ENCODE measurements at places on chromosomes 2 and 18.

- no peak for DNase-seq
These were observed 118.8 kb upstream of the DAPL1 start for GRCh38 chr2:158676295-158676694.

- DNase-seq = peak; percentile 51
These were observed 1.8 kb downstream of the ACVR1 start for GRCh38 chr2:157874348-157874747.

GRCh38 chr18:9886005-9886348 is 204 bp downstream of the TXNDC2 start:
- DNase-seq = no peak

GRCh38 chr18:51614033-51614432 is 416.6 kb upstream of the MEX3C start:
- DNase-seq = no peak

GRCh38 chr2:73917696-73918207 is 8.9 kb upstream of the DGUOK start:
- DNase-seq = no peak

- DNase-seq = no peak
These were observed 246.6 kb upstream of the SESTD1 start for GRCh38 chr2:179511105-179511789.

DNA sequence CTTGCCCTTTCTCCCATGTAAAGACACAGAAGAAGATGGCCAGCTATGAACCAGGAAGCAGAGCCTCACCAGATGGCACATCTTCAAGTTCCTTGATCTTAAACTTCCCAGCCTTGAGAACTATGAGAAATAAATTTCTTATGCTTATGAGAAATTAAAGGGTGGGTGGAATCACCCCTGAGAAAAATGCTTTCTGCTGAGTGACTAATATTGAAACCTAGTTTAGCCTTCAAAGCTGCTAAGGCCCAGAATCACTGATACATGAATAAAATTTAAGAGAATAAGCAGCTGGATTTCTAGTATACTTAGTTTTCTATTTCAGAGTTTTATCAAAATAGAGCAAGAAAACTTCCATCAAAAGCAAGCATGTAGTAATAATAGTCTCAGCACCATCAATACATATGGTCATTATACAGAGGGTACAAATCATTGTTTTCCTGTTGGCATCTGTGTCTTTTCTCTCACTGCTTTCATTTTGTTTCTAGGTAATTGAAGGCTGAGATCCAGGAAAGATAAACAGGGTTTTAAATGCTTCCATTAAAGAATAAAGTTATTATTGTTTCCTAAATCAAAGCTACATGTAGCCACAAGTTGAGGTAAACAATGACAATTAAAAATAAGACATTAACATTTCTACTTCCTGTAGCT is 53.3 kb upstream of the COL5A2 start:
- DNase-seq = no peak

DNA sequence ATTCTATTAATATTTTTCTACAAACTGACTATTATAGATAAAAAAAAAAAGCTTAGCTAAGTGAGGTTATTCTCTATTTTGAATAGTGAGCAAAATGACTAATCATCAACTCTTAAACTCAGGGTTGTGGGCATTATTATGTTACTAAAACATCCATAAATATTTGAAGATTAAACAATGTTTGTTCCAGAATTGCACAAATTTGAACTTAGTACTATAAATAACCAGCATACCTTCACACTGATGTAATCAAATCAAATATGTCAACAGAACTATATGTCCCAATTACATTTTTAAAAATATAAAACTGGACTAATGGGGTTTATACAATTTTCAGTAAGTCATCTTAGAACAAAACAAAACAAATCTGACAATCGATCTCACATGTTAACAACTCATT is 800.9 kb downstream of the LRP1B start:
- DNase-seq = no peak

GRCh38 chr18:73962256-73962655 is 185.4 kb downstream of the FBXO15 start:
- DNase-seq = no peak

- no peak for DNase-seq
These were observed 215.8 kb downstream of the TMX3 start for GRCh38 chr18:68499141-68499540.

- no peak for DNase-seq
These were observed 700.2 kb downstream of the EPHA4 start for GRCh38 chr2:220871909-220872308.

GRCh38 chr2:239358062-239358754 is 42.6 kb downstream of the HDAC4 start:
- DNase-seq = no peak

DNA sequence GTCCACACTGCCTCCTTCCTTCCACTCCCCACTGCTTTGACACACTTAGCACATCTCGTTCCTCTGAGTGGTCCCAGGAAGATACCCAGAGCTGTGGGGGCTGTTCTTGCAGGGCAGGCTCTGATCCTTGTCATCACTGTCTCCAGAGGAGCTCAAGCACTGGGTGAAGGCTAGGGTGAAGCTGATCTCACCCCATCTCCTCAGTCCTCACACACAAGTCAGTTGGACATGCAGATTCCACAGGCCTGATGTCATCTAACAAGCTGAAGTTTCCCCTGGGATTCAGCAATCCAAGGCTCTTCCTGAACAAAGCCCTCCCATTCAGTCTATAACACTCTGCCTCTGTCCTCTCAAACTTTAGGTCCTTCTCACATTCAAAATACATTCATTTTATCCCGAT is 90.6 kb upstream of the RAB6C start:
- DNase-seq = no peak

DNA sequence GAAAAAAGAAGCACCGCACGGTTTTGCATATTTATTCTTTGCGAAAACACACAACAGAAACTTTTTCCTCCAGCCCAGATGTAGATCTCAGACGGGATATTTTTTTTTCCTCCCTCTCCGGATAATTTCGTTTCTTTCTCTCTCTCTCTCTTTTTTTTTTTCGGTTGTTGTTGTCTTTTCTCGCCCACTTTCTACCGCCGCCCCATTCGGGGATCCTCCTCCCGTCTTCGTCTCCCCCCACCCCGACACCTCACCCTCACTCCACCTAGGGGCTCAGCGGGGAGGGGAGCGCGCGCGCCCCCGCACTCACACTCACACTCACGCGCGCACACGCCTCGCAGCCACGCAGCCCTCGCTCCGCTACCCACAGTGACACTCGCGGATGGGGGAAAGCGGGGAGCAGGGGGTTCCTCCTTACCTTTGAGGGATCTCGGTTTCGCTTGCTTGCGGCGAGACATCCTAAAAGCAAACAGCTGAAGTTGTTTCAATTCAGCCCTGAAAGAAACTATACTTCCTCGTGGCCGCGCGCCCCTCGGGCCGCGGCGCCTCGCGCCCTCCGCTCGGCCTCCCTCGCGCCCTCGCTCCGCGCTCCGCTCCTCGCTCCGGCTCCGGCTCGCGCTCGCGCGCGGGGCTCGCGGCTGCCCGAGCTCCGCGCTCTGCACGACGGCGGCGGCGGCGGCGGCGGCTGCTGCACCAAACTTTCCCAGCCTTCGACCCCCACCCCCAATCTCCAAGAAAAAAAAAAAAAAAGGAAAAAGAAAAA is 1.3 kb downstream of the ZNF521 start:
- DNase-seq = peak; percentile 44

DNA sequence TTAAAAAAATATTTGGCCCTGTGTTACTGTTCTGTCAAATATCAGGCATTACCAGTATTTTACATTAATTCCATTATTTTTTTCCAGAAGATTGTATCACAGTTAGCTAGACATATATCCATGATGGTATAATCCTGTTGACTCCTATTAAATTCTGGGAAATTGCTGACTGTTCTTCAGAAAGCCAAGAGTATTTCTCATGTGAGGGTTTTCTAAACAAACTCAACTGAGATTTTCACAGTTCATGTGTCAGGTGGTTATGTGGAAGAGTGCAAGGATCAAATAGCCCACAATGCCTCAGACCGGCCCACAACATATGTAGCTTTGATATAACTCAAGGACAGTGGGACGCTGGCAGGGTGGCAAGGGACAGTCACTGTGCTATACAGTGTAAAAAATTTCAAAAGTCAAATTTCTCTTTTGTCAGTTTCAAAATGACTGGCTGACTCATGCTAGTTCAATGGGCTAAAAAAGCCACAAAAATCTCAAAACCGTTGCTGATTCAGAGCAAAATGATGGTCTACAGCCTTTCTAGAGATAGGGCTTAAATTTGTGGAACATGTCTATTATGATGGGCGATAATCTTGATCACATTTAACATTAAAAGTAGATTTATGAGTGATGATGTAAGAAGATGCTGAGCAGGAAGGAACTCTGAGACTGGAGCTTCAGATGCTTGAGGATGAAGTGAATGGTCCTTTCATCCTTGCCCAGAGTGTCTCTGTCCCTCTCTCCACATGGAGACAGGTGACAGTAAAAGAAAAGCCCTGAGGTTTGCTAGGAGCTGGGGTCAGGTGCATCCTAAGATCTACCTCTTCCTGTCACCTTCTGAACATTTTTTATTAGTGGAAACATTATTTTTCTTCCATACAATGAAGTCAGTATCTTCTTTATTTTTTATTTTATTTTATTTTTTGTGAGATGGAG is 175.8 kb upstream of the PIEZO2 start:
- DNase-seq = no peak

DNA sequence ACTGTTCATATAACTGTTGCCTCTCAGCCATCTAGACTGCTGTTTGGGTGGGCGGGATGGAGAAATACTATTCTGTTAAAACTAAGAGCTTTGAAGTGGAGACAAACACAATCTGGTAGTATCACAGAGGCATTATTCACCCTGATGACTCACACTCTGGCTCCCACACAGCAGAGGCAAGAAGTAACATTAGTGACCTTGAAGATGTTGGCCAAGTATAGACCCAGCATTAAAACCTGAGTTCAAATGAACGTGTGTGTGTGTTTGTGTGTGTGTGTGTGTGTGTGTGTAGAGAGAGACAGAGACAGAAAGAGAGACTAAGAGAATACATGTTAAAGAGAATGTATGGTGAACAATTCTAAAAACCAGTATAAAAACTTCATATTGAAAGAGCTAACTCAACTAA is 22.5 kb upstream of the ACVR1 start:
- DNase-seq = no peak

GRCh38 chr2:207499114-207499513 is 30.6 kb upstream of the CREB1 start:
- no peak for DNase-seq

GRCh38 chr2:189425676-189426075 is 15.6 kb upstream of the WDR75 start:
- no peak for DNase-seq

DNA sequence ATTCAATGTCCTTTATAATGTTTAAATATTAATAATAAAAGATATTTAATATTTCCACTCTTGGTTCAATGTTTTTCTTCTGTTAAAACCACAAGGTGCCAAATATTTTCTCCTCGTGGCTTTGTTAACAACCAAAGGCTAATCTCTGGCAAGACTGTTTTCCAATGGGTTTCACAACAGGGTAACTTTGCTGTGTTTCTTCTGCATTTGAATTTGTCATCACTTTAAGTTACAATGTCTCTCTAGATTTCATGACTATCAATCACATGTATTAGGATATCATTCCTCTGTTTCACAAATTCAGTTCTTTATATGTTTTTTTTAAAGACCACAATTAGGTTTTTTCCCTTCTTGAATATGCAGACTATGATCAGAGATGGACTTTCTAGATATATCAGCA is 469.8 kb upstream of the ACVR2A start:
- DNase-seq = no peak

DNA sequence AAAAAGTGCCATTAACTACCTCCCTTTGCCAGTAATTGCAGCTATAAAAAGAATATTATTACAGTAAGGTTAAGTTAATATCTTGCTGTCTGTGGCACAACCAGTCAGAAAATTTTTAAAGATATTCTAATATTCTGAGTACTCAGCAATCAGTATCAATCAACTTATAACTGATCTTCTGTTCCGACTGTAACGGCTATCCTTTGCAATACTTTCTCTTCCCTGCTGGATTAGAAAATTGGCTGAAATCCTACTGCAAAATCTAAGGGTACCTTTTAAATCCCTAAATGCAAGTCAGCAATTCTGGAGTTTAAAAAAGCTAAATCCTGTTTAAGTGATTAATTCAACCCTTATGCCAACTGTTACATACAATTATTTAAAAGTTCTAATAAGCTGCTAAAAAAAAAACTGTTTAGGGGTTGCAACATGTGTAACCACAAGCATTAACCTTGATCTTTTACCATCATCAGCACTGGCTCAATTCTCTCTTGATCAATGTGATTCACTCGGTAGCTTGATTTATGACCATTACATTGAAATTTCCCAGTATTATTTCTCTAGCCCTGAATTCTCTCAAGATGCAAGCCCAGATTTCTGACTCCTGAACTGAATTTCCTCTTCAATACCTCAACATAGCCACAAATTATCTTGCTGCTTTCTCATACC is 20.5 kb downstream of the GAREM1 start:
- DNase-seq = no peak

GRCh38 chr2:233142355-233142897 is 82.3 kb downstream of the INPP5D start:
- DNase-seq = no peak

DNA sequence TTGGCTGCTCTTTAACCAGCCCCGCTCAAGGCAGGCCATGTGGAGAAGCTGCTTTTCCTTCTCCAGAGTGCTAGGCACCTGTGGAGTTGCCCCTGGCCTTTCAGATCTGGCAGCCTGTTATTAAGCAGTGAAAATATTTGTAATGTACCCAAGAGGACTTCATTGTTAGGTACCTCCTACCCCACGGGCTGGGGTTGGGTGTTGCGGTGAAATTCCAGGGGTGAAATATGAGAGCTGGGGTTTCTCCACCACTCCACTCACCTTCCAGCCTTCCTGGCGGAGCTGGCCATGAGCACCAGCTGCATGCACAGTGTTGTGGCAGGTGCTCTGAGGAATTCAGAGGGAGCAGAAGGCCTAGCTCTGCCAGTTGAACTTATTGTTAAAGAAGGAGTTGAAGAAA is 39.1 kb downstream of the NTSR2 start:
- no peak for DNase-seq

DNA sequence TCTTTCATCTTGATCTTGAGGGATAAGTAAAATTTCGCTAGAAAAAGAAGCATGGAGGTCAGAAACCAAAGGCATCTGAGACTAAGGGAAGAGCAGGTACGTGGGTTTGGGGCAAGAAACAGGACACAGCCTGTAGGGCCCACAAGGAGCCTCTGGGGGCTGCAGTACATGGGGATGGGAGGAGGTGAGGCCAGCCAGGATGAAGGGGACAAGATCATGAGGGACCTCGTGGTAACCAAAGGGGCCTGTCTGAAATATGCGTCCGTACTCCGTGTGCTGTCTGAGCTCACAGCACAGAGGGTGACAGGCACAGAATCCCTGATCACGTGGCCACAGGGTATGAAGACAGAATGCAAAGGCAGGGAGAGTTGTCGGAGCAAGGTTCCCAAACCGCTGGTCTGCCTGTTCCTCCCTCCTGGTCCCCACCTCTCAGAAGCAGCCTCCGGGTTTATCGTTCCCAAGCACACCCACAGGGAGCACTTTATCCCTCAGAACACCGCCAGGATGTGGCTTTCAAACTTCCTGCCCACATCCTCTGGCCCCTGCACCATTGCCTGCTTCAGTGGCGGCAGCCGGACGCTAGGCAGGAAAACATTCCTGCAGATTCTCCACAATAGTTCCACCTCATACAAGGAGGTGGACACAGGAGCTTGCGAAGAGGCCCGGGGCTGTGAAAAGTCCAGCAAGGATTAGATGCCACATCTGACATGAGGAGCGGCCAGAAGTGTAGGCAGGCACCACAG is 12.0 kb downstream of the TMEM163 start:
- no peak for DNase-seq

All from left lobe of liver (tissue), 2 donors.